ENCODE measurements at places on chromosomes 16 and 17.
A peak's percentile ranks its signal among the peaks of the same experiment; 100 is the strongest.

GRCh38 chr17:66443166-66443565 lies 140.8 kb downstream of the PRKCA start:
- DNase-seq: no peak

DNA sequence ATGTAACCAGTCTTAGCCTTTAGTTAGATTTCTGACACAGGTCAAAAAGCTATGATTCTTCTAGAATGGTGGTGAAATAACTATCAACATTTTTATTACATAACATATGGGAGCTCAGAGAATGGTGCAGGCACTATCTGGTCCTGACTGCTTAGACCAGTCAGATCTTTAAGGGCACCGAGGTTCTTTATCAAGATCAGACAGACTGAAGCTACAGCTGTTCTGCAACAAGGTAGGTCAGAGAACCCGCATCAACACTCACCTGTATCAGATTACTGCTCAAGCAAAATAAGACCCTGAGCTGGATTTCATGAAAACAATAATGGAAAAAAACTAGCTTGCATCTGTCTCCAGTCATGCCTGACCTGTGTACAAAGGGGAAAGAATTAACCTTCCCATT lies 160.4 kb downstream of the KCNJ2 start:
- peak; percentile 73 for DNase-seq

DNA sequence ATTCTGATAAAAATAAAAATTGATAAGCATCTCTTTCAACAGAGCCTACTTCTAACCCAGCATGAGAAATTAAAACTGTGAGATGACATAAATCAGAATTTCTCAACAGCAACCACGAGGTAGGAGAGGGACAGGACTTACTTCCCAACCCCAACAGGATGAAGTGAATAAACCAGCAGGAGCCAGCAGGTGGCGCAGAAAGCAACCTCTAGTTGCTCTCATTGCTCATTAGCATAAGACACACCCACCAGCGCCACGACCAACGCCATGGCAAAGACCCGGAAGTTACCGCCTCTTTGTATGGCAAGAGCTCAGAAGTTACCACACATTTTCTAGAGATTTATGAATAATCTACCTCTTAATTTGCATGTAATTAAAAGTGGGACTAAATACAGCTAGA lies 189.4 kb upstream of the CDH8 start:
- peak; percentile 88 for DNase-seq

GRCh38 chr16:73365016-73365551 lies 317.2 kb upstream of the ZFHX3 start:
- DNase-seq: peak; percentile 80

GRCh38 chr16:84047206-84047605 lies 4.6 kb upstream of the SLC38A8 start:
- no peak for DNase-seq

GRCh38 chr17:39225308-39225958 lies at the start of gene STAC2:
STAC2 (minus strand) TSS chr17:39225945; CDS start chr17:39225502, 443 bp downstream.
- DNase-seq: peak; percentile 43

GRCh38 chr16:87490096-87490798 lies 2.6 kb downstream of the ZCCHC14 start:
- DNase-seq: peak; percentile 34

GRCh38 chr16:50902457-50902856 lies 160.6 kb downstream of the CYLD start:
- peak; percentile 4 for DNase-seq

DNA sequence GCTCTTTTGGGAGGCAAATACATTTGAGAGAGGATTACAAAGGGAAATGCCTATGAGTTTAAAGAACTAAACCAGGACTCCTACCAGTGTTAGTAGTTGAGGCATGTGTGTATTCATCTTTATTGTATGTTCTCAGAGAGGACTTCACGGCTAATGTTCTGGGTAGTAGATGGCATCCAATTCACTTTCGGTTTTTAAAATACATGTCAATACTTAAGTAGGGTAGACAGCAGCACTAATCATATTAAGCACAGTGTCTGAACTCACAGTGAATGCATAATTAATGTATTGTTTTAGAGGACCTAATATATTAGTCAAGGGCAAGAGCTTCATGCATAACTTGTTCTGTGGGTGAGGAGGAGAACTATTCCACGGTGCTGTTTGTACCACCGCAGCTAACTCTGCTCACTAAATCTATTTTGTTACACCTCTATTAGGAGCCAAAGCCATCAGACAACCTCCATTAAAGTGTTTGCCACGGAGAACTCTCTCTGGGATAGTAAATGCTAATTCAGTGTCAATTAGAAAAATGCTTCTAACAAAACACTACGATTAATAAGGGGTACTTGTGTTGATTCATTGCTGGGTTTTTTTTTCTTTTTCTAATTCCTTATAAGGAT lies 56.3 kb downstream of the COX10 start:
- peak; percentile 56 for DNase-seq

GRCh38 chr16:64507240-64508024 lies 614.4 kb downstream of the CDH11 start:
- DNase-seq: no peak

- DNase-seq: no peak
Observed at GRCh38 chr17:45155029-45155428, 6.6 kb upstream of the HEXIM2 start.

GRCh38 chr17:700504-701094 lies 14.0 kb downstream of the VPS53 start:
- peak; percentile 57 for DNase-seq

- no peak for DNase-seq
Observed at GRCh38 chr17:21001813-21002221, 41.0 kb downstream of the USP22 start.

- no peak for DNase-seq
Observed at GRCh38 chr16:65235339-65236177, 113.7 kb upstream of the CDH11 start.

DNA sequence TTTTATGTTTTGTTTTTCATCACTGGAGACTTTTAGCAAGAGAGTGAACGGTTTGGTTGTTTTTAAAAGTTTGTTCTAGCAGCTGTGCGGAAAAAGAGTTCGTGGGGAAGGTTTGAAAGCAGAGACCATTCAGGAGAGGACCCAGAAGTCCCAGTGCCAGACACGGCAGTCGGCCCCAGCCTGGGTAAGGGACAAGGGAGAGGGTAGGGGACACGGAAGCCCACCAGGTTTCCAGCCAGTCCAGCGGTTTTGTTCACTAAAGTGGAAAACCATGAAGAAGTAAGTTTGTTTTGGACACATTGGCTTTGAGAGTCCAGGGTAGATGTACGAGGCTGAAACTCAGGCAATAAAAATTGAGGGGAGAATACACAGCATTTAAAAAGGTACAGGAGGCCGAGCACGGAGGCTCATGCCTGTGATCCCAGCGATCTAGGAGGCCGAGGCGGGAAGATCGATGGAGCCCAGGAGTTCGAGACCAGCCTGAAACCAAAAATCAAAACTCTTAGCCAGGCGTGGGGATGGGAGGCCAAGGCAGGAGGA lies 56.8 kb upstream of the RPH3AL start:
- no peak for DNase-seq

DNA sequence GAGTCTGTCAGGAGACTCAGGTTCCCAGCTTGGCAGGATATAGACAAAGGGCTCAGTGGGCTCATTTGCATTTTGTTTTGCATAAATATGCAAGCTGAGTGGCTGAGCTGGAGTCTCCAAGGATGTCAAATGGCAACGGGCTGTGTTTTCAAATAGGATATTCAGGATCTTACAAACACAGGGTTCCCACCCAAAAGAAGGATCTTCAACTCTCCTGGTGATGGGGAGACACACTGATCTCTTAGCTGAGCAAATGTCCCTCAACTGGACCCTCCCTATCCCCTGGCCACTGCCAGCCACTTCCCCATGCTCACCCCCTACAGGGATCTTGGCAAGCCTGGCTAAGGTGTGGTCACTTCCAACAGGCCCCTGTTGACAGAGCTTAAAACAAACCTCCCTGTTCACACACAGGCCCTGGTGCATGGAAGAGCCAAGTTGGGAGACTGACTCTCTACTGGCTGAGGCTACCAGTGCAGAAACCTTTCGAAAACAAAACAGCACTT lies 61.6 kb downstream of the SOX9 start:
- DNase-seq: no peak

DNA sequence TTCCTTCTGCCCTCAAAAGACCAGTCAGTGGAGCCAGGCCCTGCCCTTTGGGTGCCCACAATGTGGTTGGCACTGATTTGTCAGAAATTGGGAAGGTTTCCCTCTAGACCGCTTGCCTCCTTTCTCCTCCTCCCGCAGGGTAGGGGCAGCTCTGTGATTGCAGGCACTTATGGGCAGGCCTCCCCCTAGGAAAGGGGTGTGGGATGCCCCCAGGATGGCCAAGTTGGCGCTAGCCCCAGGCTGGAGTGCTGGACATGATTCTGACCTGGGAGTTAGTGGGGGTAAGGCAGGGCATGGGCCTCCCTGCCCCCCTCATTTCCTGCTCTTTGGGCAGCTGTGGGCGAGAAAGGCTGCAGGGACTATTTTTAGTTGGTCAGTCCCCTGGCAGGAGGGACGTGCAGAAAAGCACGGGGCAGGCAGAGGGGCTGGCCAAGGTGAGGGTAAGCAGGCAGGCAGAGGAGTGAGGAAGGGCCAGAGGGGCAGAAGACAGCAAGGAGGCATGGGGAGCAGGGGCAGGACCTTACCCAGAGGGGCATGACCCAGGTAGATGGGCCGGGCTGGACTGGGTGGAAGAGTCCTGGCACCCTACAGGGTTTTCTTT lies 3.3 kb downstream of the RARA start:
- no peak for DNase-seq

DNA sequence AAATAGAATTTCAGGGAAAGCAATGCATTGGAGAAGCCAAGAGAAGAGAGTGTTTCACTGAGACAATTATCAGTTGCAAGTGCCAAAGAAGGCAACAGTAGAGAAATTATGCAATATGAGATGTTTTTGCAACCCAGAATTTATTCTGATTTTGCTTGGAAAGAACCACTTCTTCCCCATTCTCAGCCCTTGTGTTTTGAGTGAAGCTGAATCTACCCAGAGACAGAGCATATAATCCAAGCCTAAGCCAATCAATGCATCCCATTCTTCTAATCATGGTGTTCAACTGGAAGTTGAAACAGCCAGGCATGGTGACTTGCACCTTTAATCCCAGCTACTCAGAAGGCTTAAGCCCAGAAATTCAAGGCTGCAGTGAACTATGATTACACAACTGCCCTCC lies 6.9 kb upstream of the SCNN1G start:
- peak; percentile 66 for DNase-seq

GRCh38 chr17:81720267-81721071 lies 8.4 kb downstream of the SLC25A10 start:
- no peak for DNase-seq

DNA sequence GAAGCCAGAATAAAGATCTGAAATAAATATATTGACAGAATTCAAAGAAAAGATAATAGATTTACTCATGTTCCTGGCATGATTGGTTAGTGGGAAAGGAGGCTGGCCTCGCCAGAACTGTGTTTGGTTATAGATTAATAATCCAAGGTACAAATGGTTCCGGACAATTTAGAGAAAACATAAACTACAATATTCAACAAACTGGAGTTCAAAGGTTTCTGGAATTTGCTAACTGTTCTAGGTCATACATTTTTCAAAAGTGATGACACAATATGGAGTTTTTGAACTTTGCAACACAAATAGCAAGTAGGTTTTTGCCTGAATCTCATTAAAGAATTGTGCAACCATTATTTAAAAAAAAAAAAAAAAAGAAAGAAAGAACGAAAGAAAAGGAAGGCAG lies 251.7 kb upstream of the SALL1 start:
- DNase-seq: no peak

- no peak for DNase-seq
Observed at GRCh38 chr17:36919407-36919968, 17.8 kb upstream of the LHX1 start.

DNA sequence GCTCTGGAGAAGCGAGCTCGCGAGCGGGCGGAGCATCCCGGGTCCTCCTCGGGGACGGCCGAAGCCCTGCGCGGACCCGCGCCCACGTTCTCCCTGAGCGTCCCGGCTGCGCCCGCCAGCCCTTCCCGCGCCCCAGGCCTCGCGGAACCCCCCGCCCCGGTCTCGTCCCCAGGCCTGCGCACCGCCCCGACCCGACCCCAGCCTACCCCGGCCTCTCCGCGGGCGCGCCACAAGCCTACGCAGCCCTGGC lies 159 bp downstream of the USP36 start:
- no peak for DNase-seq

GRCh38 chr17:77140878-77141767 lies at the start of gene SEC14L1:
SEC14L1 (plus strand) TSS chr17:77140969; CDS start chr17:77143597, 2,628 bp downstream.
- peak; percentile 60 for DNase-seq
